ENCODE measurements at places on chromosomes 7 and 10.

DNA sequence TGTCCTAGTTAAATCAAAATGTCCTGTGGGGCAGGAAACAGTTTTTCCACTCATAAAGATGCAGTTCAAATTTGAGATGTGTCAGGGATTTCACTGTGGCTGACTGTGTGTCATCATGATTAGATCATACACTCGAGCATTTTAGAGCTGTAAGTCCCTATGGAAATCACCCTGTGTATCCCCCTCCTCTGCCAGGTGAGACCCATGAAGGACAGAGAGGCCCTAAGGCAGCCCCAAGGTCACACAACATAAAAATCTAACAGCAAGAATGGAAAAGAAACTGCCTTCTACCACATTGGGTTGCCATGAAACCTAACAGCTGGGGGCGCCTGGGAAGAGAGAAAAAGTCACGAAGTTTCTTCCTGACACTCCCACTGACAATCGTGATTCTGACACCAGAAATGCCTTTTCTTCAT, 135.8 kb downstream of the KCNMA1 start:
- DNase-seq: no peak

DNA sequence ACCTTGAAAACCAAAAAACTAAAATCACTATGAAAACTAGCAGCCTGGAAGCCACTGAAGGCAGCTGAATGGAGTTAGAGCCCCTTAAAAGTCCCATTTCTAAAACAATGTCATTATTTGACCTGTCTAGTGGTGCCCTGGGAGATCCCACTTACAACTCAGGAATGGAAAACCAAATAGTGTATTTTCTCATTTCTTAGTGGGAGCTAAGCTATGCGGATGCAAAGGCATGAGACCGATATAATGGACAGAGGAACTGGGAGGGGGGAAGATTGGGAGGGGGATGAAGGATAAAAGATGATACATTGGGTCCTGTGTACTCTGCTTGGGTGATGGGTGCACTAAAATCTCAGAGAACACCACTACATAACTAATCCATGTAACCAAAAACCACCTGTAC, 9.8 kb upstream of the GIMAP2 start:
- DNase-seq: no peak

GRCh38 chr7:105602325-105603305, 21.3 kb upstream of the EFCAB10 start:
- DNase-seq: peak; percentile 21

DNA sequence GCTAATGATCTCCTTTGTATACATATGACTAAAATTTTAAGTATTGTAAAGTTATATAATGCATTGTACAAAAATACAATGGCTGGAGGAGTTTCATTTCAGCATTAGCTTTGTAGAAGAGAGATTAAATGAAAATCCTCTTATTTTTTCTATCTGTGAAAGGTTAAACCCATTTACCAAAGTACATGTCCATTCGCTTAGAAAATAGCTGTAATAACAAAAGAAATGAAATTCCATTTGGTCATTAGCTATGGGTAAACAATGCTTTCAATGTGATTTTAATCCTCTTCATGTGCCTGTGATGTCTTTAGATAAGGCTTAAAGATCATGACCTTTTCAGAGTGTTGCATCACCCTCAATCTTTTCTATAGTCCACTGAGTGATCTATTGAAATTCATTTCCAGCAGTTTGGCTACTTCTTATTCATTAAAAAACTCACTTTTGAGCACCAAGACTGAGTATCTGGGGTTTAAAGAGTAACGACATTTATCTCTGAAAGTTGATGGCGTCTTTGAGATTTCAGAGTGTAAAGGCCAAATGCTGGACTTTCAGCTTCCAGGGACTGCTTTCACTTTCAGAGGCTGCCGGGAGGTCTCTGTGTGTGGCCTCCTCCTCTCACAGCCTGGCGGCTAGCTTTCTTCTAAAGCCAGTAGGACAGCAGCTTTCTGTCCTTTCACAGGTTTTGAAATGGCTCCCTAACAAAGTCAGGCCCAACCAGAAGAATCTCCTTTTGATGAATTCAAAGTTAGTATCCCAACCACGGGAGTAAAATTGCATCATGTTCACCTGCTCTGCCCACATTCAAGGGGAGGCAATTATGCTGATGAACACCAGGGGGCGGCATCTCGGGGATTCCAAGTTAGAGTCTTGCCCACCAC, 701.4 kb upstream of the COBL start:
- DNase-seq: peak; percentile 28

DNA sequence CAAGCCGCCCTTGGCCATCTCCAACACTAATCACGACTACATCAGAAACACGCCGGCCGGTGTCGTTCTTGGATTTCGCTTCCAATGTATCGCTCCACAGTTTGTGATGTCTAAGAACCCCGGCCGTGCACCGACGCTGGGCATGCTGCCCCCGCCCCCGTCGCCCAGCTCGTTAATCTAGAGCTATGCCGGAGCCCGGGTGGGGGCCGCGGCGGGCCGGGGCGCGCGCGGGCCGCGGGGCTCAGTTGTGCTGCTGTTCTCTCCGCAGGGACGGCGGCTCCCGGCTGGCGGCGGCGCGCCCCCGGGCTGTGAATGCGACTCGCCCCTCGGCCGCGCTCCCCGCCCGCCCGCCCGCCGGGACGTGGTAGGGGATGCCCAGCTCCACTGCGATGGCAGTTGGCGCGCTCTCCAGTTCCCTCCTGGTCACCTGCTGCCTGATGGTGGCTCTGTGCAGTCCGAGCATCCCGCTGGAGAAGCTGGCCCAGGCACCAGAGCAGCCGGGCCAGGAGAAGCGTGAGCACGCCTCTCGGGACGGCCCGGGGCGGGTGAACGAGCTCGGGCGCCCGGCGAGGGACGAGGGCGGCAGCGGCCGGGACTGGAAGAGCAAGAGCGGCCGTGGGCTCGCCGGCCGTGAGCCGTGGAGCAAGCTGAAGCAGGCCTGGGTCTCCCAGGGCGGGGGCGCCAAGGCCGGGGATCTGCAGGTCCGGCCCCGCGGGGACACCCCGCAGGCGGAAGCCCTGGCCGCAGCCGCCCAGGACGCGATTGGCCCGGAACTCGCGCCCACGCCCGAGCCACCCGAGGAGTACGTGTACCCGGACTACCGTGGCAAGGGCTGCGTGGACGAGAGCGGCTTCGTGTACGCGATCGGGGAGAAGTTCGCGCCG, 1.9 kb downstream of the VWC2 start:
- peak; percentile 78 for DNase-seq

- no peak for DNase-seq
Observed at GRCh38 chr7:151484971-151485707, 34.6 kb downstream of the RHEB start.

DNA sequence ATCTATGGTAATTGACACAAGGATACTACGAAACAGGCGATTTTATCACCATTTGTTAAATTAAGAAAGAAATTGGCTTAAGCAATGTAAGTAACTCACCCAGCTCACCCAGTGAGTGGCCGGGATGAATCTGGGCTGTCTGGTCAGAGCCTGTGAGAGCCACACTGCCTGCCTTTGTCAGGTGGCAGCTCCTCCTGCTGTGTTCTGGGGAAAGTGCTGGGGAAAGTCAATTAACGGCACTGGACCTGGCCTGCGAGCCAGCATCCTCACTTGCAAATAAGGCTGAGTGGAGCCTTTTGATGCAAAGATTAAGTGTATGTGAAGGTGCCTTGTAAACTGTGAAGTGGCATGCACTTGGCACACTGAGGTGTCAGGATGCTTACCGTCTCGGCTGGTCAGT, 13.4 kb upstream of the CXCL12 start:
- no peak for DNase-seq

GRCh38 chr10:71573562-71574518, 145.7 kb downstream of the C10orf105 start:
- peak; percentile 26 for DNase-seq

DNA sequence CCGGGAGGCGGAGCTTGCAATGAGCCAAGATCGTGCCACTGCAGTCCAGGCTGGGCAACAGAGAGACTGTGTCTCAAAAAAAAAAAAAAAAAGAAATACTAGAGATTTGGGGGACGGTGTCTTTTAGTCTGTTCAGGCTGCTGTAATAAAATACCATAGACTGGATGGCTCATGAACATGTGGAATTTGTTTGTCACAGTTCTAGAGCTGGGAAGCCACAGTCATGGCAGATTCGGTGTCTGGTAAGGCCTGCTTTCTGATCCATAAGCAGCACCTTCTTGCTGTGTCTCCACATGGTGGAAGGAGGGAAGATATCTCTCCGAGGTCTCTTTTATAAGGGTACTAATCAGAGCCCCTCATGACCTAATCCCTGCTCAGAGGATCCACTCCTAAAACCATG, 102.7 kb upstream of the MKLN1 start:
- no peak for DNase-seq

GRCh38 chr7:136859803-136860202, 8.6 kb upstream of the CHRM2 start:
- DNase-seq: no peak

GRCh38 chr7:148684289-148684830, 14.3 kb upstream of the CUL1 start:
- no peak for DNase-seq

- DNase-seq: no peak
Observed at GRCh38 chr7:120456699-120457098, 183.7 kb downstream of the KCND2 start.

GRCh38 chr7:135366843-135367508, 133.3 kb downstream of the STRA8 start:
- DNase-seq: no peak

- no peak for DNase-seq
Observed at GRCh38 chr7:230274-230673, 37.9 kb downstream of the FAM20C start.

- no peak for DNase-seq
Observed at GRCh38 chr7:112150823-112151641, 55.2 kb downstream of the DOCK4 start.

DNA sequence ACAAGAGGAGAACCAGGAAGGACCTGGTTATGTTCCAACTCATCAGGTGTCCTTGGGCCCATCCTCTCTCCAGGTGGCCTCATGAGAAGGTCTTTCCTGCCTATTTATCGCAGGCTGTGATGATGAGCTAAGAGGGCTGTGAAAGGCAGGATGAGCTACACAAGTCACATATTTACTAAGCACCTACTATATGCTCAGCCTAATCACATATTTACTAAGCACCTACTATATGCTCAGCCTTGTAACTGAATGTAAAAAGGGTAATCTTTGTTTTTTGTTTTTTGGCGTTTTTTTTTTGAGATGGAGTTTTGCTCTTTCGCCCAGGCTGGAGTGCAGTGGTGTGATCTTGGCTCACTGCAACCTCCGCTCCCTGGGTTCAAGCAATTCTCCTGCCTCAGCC, 44.2 kb upstream of the NPFFR1 start:
- no peak for DNase-seq

DNA sequence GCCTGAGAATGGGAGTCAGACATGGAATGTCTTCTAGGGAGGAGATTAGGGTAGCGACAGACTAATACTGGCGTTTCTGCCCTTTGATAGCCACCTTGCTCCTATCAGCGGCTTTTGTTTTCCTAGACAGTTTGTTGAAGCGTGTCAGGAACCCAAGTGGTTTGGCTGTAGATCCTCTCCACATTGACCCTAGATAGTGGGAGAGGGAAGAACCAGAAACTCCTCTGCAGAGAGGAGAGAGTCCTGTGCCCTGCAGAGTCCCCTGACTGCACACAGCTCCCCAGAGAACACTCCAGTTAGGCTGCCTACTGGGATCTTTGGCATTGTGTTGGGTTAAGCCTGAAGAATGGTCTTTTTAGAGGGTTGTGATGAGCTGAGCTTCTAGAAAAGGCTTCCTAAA, 2.4 kb downstream of the MEPCE start:
- DNase-seq: no peak

- DNase-seq: no peak
Observed at GRCh38 chr7:17266565-17266964, 31.9 kb upstream of the AHR start.

- DNase-seq: no peak
Observed at GRCh38 chr7:38000272-38000671, 79.8 kb downstream of the EPDR1 start.

GRCh38 chr10:5590816-5591215, 66.1 kb downstream of the CALML3 start:
- DNase-seq: peak; percentile 26

DNA sequence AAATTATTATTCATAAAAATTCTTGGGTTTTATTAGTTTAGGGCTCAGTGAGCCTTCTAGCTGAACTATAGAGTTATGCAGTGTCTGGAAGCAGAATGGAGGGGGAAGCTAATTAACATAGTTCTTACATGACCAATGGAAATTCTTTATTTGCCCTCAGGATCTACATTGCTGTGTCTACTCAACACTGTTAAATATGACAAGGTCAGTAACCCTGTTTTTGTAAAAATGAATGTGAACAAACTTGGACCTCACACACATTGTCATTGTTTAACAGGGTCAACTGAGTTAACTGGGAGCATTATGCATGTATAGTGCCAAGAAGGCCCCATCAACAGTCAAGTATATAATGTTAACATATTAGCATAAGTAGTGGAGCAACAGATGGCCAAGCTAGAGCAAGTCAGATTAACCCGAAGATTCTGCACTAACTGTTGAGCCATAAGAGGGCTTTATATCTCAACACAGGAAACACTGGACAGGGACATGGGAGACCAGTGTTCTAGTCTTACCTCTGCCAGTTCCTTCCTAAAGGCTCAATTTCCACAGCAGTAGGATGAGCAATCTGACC, 122.5 kb upstream of the SEM1 start:
- DNase-seq: no peak

GRCh38 chr7:24902276-24902675, 77.7 kb downstream of the OSBPL3 start:
- no peak for DNase-seq

DNA sequence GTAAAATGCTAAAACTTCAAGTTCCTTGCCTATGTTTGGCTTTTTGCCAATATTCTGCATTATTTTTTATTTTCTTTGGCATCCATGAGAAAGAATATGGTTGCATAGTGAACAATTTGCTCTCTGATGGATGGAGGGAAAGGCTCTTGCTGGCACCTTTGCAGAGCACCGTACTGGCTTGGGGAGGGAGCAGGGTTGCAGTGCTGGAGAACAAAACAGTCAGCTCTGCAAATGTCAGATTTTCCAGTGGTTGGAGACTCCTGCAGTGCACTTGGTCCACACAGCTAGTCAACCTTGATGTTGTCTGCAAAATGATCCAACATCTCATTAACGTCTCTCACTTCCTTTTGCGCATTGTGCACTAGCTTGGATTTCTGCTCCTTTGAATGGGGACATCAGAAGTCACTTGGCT, 100.8 kb downstream of the ANLN start:
- peak; percentile 71 for DNase-seq

DNA sequence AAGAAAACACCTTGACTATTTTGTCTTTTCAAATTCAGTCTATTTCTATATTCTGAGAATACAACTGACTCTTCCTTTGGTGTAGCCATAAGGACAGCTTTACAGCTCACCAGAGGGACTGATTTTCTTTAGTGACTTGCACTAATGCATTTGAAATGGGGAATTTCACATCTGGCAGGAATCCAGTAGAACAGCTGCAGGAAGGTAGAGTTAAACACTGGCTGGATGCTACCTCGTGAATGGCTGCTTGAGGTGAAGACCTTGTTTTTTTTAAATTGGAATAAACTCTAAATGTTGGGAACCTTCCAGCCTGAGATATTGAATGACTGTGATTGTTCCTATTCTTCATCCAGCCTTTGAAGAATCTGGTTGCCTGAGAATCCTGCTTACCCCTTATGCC, 139.5 kb upstream of the STK17A start:
- peak; percentile 14 for DNase-seq

Data from eye (tissue), 1 donor.